ENCODE measurements at places on chromosomes 1 and 21. TPM values are rescaled to one million over a fixed set of nuclear protein-coding genes. Genes with fewer than 3 reads are reported as not detected.

GRCh38 chr1:183522104-183522503 lies 49.8 kb downstream of the SMG7 start:
- DNase-seq, result no peak

- DNase-seq, result no peak
Observed at GRCh38 chr1:166969074-166969677, 6.2 kb downstream of the ILDR2 start.

DNA sequence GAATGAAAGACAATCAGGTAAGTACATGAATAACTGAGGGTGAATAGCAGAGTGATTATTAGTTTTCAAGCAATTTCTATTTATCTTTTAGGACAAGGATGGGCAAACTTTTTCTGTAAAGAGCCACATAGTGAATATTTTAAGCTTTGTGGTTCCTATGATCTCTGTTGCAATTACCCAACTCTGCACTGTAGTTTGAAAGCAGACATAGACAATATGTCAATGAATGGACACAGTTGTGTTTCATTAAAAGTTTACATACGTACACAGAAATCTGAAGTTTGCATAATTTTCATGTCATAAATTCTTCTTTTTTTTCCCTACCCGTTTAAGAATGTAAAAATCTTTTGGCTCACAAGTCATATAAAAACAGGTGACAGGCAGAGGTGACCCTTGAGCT lies 71.4 kb downstream of the ZNF281 start:
- DNase-seq, result no peak

The CFHR3 gene
- total RNA-seq, result not detected

GRCh38 chr1:213987927-213988506 lies at the start of gene PROX1:
PROX1 (plus strand) TSS chr1:213987973; CDS start chr1:213996536, 8,563 bp downstream.
- peak; percentile 95 for DNase-seq

- peak; percentile 86 for DNase-seq
Observed at GRCh38 chr1:43975249-43975961, 645 bp downstream of the ATP6V0B start.

The C8B gene
- not detected for total RNA-seq

GRCh38 chr21:34693192-34693810 lies 24.5 kb downstream of the CLIC6 start:
- DNase-seq, result peak; percentile 86

All from Karpas-422 (cell line).